ENCODE measurements at places on chromosomes 5 and 9.

DNA sequence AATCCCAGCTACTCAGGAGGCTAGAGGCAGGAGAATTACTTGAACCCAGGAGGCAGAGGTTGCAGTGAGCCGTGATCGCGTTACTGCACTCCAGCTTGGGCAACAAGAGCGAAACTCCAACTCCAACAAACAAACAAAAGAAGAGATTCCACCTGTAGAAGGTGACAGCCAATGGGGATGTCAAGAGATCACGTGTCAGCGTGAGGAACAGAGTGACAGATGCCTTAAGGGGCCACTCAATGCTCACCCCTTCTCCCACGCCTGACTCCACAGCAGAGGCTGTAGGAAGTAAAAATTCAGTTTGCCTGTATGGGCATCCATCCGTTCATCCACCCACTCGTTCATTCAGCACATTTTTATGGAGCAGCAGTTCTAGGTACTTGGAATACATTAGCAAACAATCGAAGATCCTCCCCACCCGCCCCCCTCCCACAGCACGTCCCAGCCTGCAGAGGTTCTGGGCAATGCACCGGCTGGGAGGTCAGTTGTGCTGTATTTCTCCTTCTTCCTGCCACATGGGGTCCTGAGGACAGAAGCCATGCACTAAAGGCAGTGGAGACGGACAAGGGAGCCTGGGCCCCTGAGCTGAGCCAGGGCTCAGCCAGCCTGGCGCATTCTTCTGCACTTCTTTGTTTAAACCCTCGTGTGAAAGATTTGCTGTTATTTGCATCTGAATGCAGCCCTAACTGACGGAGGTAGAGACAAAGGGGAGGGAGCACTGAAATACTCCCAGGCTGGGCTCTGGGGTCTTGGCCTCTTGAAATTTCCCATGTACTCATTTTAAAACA lies 11.3 kb upstream of the RNF130 start:
- DNase-seq, result no peak

- DNase-seq, result no peak
Observed at GRCh38 chr9:31500422-31500821, 884.0 kb upstream of the ACO1 start.

DNA sequence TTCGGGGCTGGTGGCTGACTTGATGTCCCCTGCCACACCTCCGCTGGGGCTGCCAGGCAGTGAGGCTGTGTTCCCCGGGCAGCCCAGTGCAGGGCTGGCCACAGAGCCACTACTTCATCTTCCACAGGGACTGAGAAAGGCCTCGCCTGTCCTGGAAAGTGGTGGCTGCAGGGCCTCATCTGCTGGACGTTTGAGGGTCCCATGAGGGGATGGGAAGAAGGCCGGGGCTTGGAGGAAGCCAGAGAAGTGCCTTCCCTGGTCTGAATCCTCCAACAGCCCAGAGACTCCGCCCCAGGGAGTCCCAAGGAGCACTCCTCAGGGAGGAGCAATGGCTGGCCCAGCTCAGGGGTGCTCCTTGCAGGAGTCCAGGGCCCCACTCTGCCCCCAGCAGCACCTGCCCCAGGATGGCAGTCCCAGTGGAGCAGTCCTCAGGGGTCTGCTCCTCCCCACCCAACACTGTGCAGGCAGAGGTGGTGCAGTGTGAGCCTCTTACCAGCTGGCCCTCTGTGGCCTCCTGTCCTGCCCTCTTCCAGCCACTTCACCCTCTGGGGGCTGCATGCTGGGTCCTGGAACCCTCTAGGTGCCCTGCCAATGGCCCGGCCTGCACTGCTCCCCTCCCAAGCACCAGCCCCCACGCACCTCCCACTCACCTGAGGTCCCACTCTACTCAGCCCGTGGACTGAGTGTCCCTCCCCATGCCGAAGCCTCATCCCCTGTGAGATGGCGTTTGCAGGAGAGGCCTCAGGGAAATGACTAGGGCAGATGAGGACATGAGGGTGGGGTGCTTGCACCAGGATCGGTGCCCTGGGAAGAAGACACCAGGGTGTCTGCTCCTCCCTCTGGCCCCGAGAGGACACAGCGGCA lies 47.3 kb upstream of the COL5A1 start:
- no peak for DNase-seq

DNA sequence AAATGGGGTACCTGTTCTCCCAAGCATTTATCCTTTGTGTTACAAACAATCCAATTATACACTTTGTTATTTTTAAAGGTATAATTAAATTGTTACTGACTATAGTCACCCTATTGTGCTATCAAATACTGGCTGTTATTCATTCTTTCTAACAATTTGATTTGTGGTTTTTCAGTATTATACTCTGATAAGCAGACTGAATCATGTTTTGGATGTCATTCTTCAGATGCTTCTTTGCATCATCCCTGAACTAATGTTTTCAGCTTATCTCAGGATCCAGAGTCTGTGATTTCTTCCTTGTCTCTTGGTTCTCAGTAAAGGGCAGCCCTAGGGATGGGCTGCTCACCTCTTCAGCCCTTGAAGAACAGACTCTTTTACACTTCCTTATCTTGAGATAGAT lies 177.8 kb upstream of the SGCD start:
- no peak for DNase-seq

DNA sequence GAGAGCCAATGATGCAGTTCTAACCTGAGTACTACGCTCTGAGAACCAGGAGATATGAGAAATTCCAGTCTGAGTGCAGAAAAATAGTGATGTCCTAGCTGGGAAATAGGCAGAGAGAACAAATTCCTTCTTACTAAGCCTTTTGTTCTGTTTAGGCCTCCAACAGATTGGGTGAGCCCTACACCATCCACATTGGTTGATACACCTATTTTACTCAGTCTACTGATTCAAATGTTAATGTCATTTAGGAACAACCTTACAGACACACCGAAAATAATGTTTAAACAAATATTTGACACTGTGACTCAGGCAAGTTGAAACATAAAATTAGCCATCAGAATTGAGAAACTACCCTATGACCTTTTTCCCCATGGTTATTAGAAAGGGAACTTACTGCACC lies 333.9 kb upstream of the IZUMO3 start:
- no peak for DNase-seq

GRCh38 chr5:120942596-120943350 lies 478.7 kb downstream of the PRR16 start:
- no peak for DNase-seq

GRCh38 chr5:115414406-115415142 lies 118.1 kb upstream of the CCDC112 start:
- DNase-seq, result no peak

GRCh38 chr9:69697475-69697874 lies 25.3 kb upstream of the APBA1 start:
- no peak for DNase-seq

DNA sequence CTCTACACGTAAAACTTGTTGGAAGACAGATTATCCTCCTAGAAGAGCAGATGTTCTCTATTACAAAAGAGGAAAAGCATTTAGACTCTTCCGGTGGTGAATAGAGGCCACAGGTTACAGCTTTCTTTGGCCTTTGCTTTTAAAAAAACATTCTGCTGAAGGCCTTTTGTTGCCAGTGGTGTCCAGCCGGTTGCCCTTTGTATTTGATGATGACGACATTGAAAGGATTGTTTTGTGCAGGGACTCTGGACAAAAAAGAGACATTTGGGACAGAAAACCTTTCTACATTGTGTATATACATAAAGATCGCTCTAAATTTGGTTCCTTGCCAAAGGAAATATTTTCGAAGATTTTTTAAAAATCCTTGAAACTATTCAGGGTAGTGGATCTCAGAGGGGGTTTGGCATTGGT lies 180.3 kb downstream of the C9orf152 start:
- no peak for DNase-seq

DNA sequence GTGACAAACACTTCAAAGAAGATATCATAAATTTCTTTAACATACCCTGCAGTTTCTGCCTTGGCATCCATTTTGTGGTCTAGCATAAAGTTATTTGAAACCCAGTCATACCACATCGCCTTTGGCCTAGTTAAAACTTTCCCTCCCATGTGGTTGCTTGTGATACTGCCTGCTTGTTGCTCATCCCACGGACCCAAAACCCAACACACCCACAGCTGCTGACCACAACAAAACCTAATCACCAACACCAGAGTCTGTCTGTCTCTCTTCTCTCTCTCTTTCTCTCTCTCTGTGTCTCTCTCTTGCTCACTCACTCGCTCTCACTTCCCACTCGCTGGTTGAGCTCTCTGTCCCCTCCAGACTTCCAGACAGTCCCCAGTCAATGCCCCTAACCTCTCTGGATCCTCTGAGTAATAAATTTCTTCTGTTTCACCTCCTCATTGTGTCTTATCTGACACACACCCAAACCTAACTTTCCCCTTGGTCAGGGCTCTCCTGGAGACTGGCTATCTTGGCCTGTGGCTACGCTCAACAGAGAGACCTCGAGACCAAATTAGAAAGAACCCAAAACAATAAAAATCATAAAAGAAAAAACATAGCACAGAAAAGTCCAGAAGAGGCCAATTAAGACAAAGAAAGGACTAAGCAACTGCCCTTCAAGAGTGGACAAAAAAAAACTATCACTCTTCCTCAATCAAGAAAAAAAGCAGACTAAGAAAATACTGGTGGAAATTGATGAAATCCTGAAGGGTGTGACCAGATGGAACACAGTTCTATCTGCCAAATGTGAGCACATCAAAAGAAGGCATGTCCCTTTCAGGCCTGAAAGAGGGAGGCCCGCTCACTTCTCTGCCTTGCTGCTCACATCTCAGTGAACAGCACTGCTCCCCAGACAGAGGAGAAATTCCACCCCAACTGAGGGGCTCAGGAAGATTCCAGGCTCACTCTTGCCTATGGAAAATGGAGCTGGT lies 41.5 kb downstream of the TTLL11 start:
- DNase-seq, result peak; percentile 65

DNA sequence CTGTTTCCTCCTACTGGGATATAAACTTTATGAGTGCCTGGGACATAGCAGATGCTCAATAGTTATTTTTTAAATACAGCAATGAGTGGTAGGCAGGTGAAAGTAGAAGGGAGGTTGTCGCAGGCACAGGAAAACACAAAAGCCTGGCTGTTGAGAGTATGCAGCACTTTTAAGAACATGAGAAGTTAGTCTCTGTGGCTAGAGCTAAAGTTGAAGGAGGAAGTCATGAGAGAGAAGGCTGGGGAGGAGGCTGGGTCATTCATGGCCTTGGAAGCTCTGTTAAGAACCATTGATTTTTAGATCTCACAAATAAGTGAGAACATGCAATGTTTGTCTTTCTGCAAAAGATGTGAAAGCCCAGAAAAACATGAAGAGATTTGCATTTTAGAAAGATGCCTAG lies 126.7 kb downstream of the PRKACG start:
- no peak for DNase-seq

DNA sequence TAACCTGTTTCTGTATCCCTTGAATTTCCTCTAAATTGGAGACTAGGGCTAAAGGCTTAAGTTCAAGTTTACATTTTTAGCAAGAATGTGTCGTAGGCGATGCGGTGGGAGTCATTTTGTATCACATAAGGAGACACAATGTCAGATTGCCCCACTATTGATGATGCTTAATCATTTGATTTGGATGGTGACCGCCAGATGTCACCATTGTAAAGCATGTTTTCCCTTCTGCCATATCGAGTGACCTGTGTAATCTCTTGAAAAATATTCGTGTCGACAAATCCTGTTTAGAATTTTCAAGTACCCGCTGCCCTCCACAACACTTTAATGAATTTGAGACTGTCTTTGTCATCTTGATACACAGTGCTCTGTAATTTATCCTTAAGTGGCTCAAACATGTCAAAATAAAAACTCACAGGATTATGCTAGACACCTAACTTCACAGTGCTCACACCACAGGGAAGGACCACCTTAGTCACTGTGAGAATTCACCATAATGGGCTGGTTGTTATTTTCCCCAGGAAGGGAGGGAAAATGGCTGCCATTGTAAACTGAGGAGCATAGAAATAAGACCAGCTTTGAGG lies 34.5 kb upstream of the SLC46A2 start:
- no peak for DNase-seq

GRCh38 chr5:112573441-112573840 lies 154.4 kb upstream of the EPB41L4A start:
- no peak for DNase-seq

- no peak for DNase-seq
Observed at GRCh38 chr5:133782736-133783135, 170.4 kb upstream of the FSTL4 start.

DNA sequence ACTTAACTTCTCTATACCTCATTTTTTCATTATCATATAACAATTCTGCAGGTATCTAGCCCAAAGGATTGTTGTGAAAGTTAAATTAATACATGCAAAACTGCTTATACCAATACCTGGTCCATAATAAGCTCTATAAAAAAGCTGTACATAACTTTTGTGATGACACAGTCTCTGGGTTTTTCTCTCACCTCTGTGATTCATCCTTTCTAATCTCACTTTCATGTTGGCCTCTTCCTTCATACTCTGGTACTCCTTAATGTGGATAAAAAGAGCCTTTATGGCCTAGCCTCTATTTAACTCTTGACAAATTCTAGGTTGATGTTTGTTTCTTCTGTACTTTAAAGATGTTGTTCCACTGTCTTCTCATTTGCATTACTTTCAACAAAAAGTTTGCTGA lies 162.9 kb upstream of the ACOT12 start:
- DNase-seq, result no peak

DNA sequence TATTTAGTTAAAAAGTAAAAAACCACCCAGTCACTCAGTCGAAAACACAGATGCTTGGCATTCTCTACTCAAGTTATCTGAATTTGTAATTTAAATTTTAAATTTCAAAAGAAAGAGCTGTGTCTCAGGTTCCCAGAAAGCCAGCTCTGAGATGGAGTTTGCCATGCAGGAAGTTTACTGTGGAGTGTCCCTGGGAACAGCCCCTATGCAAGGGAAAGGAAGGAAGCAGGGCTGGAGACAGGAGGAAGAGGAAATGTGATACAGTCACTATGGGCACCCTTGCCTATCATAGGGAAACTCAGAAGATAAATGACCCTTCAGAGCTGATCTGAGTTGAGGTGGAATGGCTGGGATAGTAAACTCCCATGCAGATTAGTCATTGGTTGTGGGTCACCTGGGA lies 408.8 kb upstream of the ACTBL2 start:
- no peak for DNase-seq

- DNase-seq, result no peak
Observed at GRCh38 chr9:126788634-126789349, 16.0 kb upstream of the ZBTB43 start.

DNA sequence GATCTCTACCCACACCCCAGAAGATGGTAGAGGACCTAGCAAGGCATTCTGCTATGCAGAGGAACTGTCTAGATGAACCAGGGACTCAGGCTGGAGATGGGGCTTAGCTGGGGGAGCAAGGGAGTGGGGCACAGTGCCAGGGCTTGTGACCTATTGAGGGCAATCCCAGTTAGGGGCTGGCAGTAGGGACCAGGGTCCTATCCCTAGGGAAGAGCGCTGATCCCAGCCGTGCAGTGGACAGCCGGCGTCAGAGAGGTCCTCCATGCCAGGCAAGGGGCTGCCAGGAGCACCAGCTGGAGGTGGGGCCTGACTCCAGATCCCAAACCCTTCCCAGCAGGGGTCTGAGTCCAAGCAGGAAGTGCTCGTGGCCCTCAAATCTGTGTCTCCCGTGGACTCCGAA lies 52.7 kb upstream of the NEURL1B start:
- no peak for DNase-seq

Data from stimulated activated CD8-positive, alpha-beta memory T cell treated with anti-CD3 and anti-CD28 coated beads, Interleukin-15, amount 100 ng/mL, for 48 hours (primary cell).